ENCODE measurements at places on chromosomes 3 and 15.

- no peak for DNase-seq
Observed at GRCh38 chr3:70120357-70120966, 120.9 kb downstream of the SAMMSON start.

DNA sequence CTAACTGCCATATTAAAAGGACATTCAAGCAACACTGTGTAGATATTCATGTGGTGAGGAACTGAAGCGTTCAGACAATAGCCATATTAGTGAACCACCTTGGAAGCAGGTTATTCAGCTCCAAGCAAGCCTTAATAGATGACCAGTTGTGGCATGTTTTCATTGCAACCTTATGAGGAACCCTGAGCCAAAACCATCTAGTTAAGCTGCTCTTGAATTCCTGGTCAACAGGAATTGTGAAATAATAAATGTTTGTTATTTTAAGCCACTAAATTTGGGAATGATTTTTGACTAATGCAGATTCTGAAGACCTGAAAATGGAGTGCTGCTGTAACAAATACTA lies 73.0 kb downstream of the SPRED1 start:
- no peak for DNase-seq

- no peak for DNase-seq
Observed at GRCh38 chr15:81752974-81753373, 292.8 kb downstream of the MEX3B start.

DNA sequence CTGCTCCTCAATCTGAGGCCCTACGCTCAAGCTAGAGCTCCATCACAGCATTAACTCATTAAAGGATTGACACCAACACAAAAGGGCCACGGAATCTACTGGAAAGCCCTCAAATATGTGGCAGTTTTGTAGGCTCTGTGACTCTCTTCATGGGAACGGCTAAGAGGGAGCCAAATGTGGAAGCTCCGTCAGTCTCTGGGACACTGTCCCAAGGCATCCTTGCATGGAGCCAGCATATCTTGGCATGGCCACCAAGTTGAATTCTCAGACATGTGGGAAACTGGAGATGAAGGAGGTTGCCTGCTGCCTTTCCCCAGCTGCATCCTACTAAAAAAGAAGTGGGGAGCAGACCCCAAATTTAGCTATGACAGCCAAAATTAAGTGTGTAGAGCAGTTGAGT lies 296.9 kb downstream of the NTRK3 start:
- DNase-seq, result no peak

- DNase-seq, result no peak
Observed at GRCh38 chr15:69454953-69455352, 2.3 kb downstream of the RPLP1 start.

- DNase-seq, result no peak
Observed at GRCh38 chr3:161744366-161744765, 247.8 kb downstream of the OTOL1 start.

GRCh38 chr15:47035475-47036406 lies 681.6 kb upstream of the SEMA6D start:
- no peak for DNase-seq

DNA sequence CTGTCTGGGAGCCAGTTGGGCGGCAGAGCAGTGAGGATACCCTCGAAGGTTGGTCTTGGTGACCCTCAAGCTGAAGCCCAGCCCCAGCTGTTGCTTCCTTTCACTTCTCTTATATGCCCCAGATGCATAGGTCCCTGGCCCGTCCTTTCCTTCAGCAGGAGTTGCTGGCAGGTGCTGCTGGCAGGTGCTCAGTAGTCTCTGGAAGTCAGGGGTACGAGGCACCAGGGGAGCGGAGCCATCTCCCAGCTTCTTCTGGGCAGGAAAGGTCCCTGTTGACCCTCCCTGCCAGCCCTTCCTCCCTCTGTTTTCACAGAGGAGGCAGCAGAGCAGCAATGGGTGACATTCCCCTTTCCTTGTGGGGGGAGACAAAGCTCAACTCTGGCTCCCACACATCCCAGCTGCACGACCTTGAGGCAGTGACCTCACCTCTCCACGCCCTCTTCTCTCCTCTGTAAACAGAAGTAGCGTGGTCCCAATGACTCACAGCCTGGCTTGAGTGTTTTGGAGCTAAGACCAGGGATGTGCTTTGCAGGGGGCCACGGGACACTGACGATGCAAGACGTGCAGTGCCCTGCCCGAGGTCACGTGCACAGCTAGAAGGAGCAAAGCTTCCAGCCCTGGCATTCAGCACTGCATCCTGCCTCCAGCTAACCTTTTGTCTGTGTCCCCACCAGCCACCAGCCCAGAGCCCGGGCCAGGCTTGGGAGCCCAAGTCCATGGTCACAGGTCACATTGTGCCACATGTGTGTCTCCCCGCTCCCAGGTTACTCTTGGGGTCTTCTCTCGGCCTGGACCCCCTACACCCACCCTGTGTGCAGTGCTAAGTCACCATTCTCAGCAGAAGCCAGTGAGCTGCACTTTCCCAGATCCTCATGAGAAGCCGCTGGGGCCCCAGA lies 49.7 kb downstream of the SLC6A6 start:
- no peak for DNase-seq

GRCh38 chr15:96764946-96765345 lies 434.4 kb downstream of the NR2F2 start:
- no peak for DNase-seq

DNA sequence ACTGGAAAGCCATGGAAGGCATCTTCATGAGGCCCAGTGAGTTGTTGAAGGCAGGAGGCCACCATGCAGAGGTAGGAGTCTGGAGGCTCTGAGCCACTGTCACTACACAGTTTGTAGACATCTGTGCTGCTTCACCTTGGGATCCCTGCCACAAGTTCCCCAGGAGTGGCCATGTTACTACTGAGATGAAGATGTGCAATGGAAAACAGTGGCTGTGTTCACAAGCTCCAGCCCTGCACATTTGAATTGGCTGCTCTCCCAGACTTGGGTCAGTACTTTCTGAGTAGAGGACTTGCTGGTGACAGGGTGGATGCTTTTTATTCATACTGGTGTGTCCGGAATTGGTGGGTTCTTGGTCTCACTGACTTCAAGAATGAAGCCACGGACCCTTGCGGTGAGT lies 86.9 kb upstream of the C15orf39 start:
- no peak for DNase-seq

DNA sequence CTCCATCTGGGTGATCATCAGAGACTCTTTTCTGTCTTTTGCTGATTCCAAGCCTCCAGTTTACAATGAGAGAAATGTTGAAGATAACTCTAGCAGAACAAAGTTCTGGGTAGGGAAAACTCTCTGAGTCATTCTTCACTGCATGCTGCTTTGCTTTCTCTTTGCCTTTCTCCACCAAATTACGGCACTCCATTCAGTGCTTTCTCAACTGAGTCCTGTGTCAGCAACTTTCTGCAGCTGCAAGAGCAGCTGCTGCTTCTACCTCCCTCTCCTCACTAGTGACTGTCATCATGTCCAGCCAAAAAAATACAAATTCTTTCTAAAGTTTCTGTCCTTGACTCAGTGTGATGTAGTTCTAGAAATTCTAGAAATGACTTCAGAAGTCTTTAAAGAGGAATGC lies 953.8 kb downstream of the IGSF11 start:
- DNase-seq, result no peak

- no peak for DNase-seq
Observed at GRCh38 chr3:186024210-186024609, 84.7 kb downstream of the ETV5 start.

- no peak for DNase-seq
Observed at GRCh38 chr15:92409521-92409920, 15.8 kb downstream of the ST8SIA2 start.

GRCh38 chr15:101784644-101785043 lies 18.7 kb upstream of the OR4F6 start:
- no peak for DNase-seq

- DNase-seq, result peak; percentile 36
Observed at GRCh38 chr3:44323341-44323955, 15.1 kb upstream of the TCAIM start.

DNA sequence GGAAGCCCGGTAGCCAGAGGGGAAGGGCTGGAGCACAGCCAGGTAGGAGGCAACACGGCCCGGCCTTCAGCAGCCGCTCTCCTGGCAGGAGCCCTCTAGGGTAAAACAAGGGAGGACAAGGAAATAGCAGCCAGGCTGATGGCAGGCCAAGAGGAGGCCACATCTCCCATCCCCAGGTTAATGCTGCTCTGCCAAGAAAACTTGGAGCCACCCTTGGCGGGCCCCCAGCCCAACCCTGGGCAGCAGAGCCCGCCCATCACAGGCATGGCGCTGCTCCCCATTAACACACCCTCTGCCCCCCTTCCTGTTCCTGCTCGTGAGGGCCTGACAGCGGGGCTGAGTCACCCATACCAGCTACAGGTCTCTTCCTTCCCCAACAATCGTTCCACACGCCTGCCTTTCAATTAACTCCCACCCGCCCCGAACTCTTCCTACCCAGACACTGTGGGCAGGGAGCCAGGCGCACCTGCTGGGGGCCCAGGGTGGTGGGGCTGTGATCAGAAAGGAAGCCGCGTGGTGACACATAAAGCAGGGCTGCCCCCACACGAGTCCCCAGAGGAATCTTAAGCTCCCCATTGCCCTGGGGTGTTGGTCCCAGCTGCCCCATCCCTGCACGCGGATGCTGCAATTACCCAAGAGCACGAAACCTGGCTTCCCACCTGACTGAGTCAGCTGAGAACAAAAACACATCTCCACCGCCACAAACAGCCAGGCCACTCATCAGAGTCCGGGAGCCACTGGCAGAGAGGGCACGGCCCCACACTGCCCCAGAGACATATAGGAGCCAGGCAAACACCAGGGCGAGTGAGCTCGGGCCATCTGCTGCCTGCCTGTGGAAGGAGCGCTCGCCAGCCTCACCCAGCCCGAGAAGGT lies at the start of gene C15orf62:
C15orf62 (plus strand) TSS at position 707 of the 873 bp plus-strand sequence. CDS start 516 bp downstream, outside the sequence.
- peak; percentile 50 for DNase-seq

All from amygdala (tissue), 56 donors.